GM12878 (cell line): ENCODE measurements at places on chromosomes 11 and 22. TPM values are rescaled to one million over a fixed set of nuclear protein-coding genes. Genes with fewer than 3 reads are reported as not detected.

DNA sequence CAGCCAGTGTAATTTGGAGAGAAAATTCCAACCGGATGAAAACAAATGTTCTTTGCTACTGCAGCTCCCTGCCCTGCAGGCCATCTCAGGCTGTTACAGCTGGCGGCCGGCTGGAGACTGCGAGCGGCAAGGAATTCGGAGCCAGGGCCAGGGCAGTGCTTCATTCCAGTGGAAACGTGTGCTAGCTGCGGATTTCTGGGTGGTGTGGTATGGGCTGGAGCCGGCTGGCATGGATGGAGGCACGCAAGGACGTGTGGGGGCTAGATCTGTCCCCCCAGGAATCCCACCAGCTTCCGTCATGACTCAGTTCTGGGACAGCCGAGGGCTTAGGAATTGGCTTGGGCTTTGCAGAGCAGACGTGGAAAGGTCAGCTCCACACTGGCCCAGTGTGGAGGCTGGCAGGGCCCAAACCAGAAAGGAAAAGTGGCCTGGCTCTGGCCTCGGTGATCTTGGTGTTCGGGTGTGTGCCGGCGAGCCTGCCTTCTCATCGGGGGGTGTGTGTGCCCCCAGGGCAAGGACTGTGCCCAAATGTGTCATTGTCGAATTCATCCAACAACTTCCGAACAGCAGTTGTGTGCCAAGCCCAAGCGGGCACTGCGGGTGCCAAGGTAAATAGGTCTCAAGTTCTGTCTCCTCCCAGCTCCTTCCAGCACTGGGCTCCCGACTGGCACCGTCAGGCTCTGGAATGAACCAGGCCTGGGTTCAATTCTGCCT, 48.1 kb upstream of the SHISAL1 start:
- H3K4me3 ChIP-seq: no peak overlapping the region
- H3K27ac ChIP-seq: no peak overlapping the region
- DNase-seq: no peak
- H3K4me1 ChIP-seq: no peaks in the 10 kb centered on the region
- no peaks in the 10 kb centered on the region for H3K36me3 ChIP-seq

DNA sequence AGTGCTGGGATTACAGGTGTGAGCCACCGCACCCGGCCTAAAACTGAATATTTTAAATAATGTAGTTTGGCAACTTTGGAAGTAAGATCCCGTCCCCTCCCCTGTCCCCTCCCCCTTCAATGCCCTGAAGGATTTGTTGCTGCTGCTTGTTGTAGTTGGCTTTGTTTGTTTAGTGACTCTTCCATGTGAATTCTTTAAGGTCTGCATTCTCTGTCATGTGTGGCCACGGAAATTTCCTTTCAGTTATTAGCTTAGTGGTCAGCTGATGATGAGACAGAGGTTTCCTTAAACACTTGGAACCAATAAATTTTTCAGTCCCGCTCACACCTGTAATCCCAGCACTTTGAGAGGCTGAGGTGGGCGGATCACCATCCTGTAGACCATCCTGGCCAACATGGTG, 109.9 kb downstream of the MPPED1 start:
- DNase-seq: no peak
- H3K27ac ChIP-seq: no peak overlapping the region
- H3K36me3 ChIP-seq: no peaks in the 10 kb centered on the region
- no peaks in the 10 kb centered on the region for H3K27me3 ChIP-seq
- peaks cover 4% of the 10 kb centered on the region; the same call in 1 of the 2 replicates for H3K4me1 ChIP-seq

The BBOX1 gene
- not detected in 2 replicates for total RNA-seq

The ROBO4 gene
- 0.21 TPM in 1 of 2 replicates, not detected in the other for total RNA-seq
